Immature natural killer cell (primary cell): ENCODE measurements at places on chromosomes 6 and 20. TPM values are rescaled to one million over a fixed set of nuclear protein-coding genes. Genes with fewer than 3 reads are reported as not detected.
A peak's percentile ranks its signal among the peaks of the same experiment; 100 is the strongest.

Gene PGC
- polyA plus RNA-seq = not detected

Gene ZBP1
- 43.5 TPM for polyA plus RNA-seq

Gene BICRAL
- 2.4 TPM for polyA plus RNA-seq

Gene CPNE1
- polyA plus RNA-seq = 490 TPM

DNA sequence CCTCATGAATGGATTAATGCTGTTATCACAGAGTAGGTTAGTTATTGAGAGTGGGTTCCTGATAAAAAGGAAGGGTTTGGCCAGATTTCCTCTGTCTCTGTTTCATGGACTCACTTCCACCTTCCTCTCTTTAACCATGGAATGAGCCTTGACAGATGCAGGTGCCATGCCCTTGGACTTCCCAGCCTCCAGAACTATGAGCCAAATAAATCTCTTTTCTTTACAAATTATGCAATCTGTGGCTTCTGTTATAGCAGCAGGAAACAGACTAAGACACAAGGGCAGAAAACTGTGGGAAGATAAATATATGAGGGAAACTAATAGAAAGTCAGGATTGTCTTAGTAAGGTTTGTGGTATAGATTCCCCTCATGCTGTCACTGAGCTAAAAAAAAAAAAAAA, 106.5 kb downstream of the QRSL1 start:
- DNase-seq = no peak
- H3K27ac ChIP-seq = no peak overlapping the region
- no peaks in the 10 kb centered on the region for H3K4me1 ChIP-seq
- H3K36me3 ChIP-seq = no peaks in the 10 kb centered on the region

DNA sequence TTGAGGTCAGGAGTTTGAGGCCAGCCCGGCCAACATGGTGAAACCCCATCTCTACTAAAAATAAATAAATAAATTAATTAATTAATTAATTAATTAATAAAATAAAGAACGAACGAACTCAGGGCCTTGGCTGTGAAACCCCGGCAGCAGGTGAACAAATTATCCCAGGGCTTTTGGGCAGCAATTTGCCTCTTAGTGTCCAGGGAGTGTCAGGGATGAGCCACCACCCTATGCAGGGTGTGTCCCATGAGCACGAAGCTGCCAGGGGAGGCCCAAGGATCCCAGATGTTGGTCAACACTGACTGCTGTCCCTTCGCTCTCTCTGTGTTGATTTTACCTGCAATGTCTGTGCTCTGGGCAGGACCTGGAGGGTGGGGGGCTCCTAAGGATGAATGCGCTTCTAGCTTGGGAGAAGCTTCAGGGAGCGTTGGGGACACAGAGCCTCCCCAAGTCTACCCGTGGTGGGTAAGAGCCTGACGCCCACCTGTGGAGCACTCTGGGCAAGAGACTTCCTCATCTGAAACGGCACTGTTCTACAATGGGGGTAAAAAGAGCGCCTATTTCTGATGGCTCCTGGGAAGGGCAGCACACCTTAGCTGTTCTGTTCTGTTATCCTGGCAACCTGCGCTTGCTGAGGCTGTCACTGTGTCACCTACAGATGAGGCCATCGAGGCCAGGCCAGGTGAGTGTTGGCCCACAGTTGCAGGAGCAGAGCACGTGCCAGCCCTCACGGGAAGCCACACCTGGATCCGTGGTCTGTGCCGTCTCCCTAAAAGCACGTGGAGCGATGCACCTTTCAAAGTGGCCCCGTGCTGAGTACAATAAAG, 125.5 kb upstream of the CDH4 start:
- no peaks in the 10 kb centered on the region for H3K4me1 ChIP-seq
- no peak for DNase-seq
- no peak overlapping the region for H3K27ac ChIP-seq
- no peaks in the 10 kb centered on the region for H3K36me3 ChIP-seq

DNA sequence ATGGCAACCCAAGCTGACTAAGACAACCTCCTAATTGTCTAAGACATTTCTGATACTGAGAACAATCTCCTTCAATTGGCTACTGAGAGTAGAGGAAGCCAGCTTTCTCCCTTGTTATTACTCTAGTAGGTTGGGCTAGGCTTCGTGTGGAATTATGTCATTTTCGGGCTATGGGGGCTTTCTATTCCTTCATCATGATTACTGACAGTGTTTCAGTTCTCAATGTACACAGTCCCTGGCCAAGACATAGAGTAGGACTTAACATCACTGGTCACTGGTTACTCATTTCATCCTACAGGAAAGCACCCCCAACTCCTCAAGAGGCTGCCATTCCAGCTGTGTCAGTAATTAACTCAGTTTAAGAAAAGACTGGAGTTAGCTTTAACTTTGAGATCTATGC, 100.0 kb downstream of the KIF6 start:
- no peak overlapping the region for H3K4me3 ChIP-seq
- H3K4me1 ChIP-seq = no peaks in the 10 kb centered on the region
- H3K36me3 ChIP-seq = no peaks in the 10 kb centered on the region

GRCh38 chr6:107555449-107555848, 65.5 kb downstream of the SOBP start:
- no peaks in the 10 kb centered on the region for H3K4me1 ChIP-seq
- no peak overlapping the region for H3K27ac ChIP-seq
- no peak for DNase-seq
- no peaks in the 10 kb centered on the region for H3K36me3 ChIP-seq
- H3K27me3 ChIP-seq = no peaks in the 10 kb centered on the region

- peak; percentile 1 for DNase-seq
- H3K36me3 ChIP-seq = peaks cover 4% of the 10 kb centered on the region
- H3K27ac ChIP-seq = no peak overlapping the region
Measured at GRCh38 chr6:75893058-75893775, 144.2 kb downstream of the MYO6 start.

DNA sequence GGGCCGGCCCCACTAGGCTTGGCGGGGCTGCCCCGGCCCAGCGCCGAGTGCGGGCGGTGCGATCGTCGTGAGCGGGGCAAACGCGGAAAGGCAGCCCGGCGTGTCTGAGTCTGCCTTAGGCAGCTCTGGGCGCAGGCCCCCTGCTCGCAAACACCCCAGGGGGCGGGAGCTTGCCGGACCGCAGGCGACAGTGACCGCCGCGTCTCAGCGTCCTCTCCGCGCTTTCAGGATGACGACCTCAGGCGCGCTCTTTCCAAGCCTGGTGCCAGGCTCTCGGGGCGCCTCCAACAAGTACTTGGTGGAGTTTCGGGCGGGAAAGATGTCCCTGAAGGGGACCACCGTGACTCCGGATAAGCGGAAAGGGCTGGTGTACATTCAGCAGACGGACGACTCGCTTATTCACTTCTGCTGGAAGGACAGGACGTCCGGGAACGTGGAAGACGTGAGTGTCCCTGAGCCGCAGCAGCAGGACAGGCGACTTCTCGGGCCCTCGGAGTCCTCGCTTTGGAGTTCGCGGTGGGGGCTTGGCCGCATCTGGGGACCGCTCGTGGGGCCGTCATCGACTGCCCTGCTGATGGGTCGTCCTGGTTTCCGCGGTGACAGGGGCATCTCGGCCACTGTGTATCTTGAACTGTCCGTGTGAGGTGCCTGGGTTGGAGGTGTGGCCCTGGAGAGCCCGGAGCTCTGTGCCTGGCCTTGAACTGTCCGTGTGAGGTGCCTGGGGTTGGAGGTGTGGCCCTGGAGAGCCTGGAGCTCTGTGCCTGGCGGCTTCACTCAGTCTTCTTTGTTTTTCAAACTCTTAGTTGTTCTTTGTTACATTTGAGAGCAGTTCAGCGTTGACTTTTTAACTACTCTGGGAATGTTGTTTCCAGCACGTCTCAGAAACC, 786 bp downstream of the ADRM1 start:
- peak; percentile 26 for DNase-seq
- peaks cover 33% of the 10 kb centered on the region for H3K4me1 ChIP-seq
- H3K4me3 ChIP-seq = peak overlapping the region; percentile 88
- peak overlapping the region; percentile 89 for H3K27ac ChIP-seq

DNA sequence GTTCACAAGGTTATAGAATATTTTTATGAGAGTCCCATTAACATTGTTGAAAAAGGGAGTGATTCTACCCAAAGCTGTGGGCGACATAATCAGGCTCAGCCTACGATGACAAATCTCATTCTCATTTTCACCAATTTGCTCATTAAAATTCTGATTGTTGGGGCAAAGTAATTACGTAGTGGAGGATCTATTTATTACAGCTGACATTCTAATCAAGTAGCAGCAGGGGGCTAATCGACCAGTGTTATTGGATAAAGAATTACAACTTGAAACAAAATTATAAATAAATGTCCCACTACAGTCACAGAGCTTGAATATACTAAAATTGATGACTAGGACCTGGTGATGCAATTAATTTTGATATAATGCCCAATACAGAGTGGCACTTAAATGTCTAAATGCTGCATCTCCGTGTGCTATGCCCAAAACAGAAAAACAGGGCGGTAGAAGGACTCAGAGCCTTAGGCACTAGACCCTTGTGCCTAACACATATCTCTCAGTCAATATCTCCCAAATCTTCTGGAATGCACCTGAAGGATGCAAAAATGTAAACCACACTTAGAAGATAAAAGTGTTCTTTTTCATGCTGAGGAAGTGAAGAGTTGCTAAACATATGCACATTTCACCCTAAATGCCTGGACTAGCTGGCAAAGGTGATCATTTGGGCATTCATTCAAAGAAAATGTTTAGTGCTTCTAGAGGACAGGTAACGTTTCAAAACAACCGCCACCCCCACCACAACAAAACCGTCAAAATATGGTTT, 88.3 kb downstream of the CD24 start:
- H3K4me1 ChIP-seq = no peaks in the 10 kb centered on the region
- no peak overlapping the region for H3K4me3 ChIP-seq
- no peaks in the 10 kb centered on the region for H3K36me3 ChIP-seq
- H3K27ac ChIP-seq = no peak overlapping the region

GRCh38 chr20:63576311-63576710, 2.3 kb upstream of the HELZ2 start:
- no peak overlapping the region for H3K27ac ChIP-seq
- no peak for DNase-seq
- peaks cover 5% of the 10 kb centered on the region for H3K27me3 ChIP-seq
